T-helper 22 cell (primary cell): ENCODE measurements at places on chromosomes 5 and 9.

DNA sequence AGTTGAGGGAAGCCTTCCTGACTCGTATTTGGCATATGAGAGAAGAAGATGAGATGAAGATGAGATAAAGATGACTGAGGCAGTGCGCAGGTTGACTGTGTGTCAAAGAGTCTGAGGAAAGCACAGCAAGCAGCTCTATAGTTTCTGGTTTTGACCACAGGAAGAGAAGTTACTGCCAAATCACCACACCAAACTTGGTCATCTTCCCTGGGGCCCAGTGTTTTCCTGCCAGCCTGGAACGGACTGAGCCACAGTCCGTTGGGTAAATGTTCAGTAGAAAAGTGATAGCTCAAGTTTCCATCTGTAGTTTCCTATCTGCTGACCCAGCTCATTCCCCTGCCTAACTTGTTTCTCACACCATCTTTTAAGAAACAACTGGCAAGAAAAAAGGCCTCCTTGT lies 80.7 kb upstream of the ADAMTS19 start:
- no peak for DNase-seq

GRCh38 chr5:28523888-28524635 lies 1485.7 kb upstream of the CDH9 start:
- no peak for DNase-seq

DNA sequence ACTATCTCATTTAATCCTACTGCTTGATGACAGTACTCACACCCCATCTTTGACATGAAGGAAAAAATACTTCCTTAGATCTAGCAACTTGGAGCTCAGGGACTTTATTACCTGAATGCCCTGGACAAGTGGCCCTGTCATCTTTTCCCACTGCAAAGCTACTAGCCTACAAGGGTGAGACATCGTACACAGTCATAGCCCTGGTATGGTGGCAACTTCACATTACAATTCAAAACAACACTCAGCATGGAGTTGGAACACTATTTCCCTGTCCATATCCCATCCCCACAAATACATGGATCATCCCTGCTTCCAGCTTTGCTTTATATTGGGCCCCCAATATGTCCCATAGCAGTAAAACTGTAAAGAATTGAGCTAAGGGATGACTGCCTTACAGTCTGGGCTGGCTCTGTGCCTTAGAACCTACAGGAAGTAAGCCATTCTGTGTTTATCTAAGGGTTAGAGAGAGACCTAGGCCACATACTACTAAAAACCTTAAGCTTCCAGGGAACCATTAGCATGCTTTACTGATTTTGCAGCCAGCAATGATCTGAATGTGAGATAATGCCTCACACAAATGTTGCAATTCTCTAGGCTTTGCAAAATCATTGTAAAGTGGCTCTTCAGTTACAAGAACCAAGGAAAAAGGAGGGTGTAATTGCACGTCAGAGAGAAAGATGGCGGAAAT lies 55.9 kb downstream of the OTULIN start:
- DNase-seq = no peak

DNA sequence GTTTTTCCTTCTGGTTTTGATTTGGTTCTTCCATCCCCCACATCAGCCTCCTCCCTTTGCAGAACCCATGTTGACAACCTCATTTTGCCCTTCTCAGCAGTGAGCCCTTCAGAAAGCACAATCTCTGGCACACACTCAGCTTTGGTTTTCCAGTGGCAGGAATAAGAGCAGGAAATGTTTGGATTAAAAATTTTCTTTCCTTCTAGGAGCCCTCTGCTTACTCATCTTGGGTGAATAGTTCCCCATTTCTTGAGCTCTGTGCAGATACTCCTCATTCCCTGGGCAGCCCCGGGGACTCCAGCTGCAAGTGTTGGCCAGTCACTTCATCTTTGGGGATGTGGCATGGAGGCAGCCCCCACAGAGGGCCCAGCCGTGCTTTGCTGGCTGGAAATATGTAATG lies 170.5 kb downstream of the NR3C1 start:
- DNase-seq = no peak
